ENCODE measurements at places on chromosomes 6 and 20. TPM values are rescaled to one million over a fixed set of nuclear protein-coding genes. Genes with fewer than 3 reads are reported as not detected.

DNA sequence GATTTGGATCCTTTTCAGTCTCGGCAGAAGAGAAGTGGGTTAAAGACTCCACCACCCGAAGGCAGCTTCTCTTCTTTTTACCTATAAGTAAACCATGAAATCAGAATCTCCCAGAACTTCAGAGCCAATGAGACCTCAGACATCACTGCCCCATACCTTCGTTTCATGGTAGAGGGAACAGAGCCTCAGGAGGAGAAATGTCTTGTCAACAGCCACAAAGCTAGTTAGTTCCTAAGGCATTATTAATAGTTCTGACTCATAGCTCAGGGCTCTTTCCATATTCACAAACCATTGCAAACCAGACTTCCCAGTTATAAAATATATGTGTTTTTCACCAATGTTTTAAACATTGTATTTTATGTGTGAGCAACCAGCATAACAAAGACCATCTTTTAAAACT is 118.7 kb upstream of the RIPOR2 start:
- no peak for DNase-seq

DNA sequence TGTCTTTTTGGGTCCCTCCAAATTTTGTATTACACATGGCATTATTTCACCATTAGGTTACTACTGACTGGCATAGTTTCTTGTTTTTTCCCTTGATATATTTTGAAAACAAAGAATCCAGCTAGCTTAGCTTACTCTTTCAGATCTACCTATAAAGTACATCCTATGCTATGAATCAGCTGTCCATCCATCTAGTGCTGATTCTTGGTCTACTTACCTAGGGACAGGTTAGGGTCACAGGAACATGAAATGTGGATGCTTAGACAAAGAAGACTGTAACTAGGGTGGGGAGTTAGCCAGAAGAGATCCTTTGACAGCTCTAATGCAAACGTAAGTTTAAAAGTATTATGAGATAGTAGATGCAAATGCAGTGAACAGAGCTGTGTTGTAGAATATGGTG is 91.7 kb downstream of the NKAIN2 start:
- DNase-seq: no peak

- no peak for DNase-seq
These were observed 1.3 kb downstream of the CYP24A1 start for GRCh38 chr20:54172532-54172855.

DNA sequence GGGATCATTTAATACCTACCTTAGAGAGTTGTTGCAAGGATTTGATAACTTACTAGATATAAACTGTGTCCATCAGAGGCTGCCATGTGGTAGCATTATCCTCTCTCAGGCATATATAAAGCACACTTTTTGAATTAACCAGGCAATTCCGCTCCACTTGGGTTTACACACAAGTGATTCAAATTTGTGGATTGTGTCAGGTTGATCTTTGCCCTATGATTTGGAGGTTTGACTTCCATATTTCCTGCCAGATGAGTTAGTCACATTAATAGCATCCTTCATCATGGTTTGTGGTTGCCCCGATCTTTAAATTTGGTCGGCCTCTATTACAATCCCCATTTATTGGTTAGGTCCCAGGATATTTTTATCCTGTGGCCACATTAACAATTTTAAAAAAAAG is 44.8 kb upstream of the CTAGE9 start:
- DNase-seq: no peak

DNA sequence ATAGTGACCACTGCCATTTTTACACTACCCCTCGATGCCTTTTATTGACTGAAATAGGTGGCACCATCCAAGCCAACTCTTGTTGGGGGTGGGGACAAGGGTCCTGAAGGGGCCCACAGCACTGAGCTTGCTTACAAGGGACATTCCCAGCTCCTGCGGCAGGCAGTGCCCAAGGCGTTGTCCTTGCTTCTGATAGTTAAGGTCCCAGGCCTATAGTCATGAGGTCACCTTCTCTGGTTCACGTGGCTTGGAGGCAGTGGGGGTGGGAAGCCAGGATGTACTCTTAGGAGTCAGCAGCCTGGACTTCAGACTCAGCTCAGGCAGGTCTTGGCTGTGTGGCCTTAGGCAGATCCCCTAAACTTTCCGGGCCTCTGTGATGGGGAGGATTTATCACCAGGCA is 48.6 kb downstream of the TOX2 start:
- DNase-seq: no peak

GRCh38 chr20:49379338-49379737 is 101.5 kb upstream of the ZNFX1 start:
- DNase-seq: no peak

GRCh38 chr20:41367956-41368355 is 1.3 kb upstream of the EMILIN3 start:
- DNase-seq: no peak

GRCh38 chr6:37142050-37142614 is 27.8 kb upstream of the PIM1 start:
- DNase-seq: no peak

The FOXS1 gene
- polyA plus RNA-seq: not detected

The RUNX2 gene
- 0.08 TPM for polyA plus RNA-seq

The HLA-DRB1 gene
- 4,916 TPM for polyA plus RNA-seq

The HLA-DMA gene
- 1,280 TPM for polyA plus RNA-seq

The IYD gene
- polyA plus RNA-seq: not detected

The SLC13A3 gene
- not detected for polyA plus RNA-seq

The TINAG gene
- not detected for polyA plus RNA-seq

The SPATA25 gene
- not detected for polyA plus RNA-seq

The DDO gene
- polyA plus RNA-seq: not detected

The UBD gene
- polyA plus RNA-seq: not detected
